T-helper 2 cell treated with Interferon-gamma antibody and Interleukin-4, amounts not matched to agents 5 μg/mL and 100 μg/mL, for 36 hours (primary cell): ENCODE measurements at places on chromosomes 6 and 20.

DNA sequence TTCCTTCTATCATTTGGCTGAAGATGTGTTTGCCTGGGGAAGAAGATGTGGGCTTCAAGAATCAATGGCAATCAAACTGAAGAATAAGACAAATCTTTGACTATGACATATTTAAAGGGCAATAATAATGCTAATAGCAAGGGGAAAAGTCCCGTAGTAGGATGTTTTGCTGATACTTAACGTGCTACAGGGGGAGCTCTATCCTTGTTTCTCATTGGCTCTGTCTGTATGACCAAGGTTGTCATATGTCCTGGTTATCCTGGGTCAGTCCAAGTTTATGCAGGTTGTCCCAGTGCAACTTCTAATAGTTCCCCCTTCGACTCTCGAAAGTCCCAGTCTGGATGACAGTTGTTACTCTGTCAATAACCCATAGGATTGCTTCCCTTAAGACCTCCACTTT is 321.3 kb downstream of the DHX35 start:
- DNase-seq, result no peak

DNA sequence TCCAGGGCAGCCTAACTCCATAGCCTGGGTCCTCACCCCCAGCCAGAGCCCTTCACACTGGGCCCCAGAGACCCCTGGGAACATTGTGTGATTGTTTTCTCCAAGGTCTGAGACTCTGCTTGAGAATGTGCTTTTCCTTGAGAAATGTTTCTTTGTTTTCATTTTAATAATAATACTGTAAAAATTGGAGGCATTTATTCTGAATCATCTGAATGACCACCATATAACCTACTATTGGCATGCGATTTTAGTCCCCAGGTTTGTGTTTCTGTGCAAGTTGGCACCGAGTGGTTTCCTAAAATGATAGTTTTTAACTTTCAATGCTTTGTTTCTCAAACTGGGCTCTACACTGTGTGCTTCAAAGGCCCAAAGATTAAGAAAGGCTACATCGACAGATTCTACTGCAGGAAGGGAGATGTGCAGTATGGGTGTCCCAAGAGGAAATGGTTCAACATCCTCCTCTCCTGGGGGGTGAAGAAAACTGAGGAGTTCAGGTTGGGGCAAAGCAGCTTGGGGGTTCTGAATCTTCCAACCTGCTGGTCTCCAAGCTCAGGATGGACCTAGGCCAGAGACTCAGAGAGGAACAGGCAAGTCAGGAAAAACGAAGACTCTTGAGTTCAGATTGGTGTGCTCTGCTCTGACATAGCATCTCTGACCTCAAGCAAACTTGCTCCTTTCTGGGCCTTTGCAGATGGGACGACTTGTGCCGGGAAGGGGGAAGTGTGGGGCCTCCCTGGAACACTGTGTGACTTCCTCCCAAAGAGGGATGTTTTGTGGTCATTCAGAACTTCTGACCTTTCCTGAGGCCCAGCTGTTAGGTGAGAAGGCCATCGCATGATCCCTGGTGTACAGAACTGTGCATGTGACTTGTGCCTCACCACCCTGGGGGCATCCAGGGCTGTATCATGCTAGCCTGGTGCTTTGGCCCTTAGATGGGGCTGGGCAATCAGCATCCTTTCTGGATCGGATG is 31.0 kb downstream of the DAAM2 start:
- no peak for DNase-seq

DNA sequence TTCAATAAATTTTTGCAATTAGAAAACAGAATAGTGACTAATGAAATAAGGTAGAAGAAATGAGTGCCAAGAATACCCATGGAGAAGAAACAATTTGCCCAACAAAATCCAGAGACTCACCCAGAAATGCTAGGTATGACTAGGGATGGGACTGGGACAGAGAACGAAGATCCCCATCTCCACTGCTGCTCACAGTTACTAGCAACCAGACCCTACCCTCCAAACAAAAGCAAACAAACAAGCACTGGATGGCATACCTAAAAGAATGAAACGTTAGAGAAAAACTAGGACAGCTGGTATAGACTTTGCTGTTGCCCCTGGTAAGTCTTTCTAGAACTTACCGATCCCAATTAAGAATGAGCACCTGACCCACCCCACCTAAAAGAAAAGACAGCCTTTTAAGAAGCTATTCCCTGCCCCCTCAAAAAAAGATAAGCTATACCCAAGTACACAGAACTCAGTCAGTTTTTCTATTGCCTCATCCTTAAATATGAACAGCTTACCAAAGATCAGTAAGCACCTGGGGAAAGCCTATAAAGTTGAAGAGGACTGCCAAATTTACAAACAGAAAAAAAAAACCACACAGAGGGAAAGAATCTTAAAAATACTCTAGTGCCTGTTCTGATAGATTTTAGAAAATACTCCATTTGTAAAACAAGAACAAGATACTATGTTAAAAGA is 31.7 kb downstream of the REPS1 start:
- DNase-seq, result no peak

DNA sequence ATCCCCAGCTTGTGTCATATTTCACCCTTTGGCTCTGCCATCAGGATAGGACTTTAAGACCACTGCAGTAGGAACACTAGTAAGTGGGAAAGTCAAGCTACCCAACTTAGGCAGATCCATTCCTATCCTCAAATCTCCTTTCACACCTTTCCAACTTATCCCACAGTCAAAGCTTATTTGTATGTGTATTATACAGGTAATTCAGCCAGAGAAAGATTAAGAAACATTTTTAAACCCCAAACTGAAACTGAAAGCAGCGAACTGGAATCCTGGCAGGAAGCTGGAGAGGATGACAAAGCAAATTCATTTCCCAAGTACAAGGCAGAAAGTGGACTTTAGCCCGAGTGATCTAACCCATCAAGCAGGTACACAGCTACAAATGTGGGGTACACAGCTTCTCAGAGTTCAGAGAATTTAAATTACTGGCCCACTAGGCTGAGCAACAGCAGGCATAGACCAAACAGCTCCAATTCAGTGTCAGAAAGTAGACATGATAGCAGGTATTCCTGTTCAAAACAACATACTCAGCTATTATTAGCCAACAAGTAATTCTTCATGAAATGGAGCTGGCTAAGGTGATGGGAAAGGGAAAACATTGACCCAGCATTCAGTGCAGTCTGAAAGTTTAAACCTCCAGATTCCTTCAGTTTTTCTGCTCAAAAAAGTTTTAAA is 39.1 kb downstream of the ILRUN start:
- no peak for DNase-seq

DNA sequence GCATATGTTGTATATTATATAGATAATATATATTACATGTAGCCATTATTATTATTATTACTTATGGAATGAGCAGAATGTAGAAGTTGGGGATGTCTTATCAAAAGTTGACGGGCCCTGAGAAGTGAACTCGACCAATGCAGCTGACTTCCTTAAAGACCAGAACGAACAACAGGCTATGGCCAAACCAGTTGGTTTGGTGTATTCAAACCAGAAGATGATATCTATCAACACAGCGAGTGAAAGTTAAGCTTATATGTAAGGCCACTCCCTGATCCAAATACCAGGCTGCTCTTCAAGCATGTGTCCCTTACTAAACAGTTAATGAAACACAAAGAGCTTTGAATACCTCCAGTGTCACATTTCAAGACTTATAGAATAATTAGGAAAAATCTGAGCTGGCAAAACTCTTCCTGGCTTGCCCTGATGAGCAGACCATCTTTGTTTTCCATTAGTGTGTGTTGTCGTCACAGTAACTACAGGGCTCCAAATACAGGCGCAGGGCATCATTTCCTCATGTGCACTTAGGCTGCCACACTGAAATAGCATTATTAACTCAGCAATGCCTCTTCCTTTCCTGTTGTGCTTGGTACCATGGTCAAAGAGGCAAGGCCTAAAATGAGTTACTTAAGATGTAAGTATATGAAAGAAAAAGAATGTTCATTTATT is 6.6 kb downstream of the FILIP1 start:
- DNase-seq, result no peak
